MG63 (cell line): ENCODE measurements at places on chromosomes 7 and 10. TPM values are rescaled to one million over a fixed set of nuclear protein-coding genes. Genes with fewer than 3 reads are reported as not detected.

GRCh38 chr7:111763221-111763801 lies 201.0 kb upstream of the IMMP2L start:
- peak; percentile 14 for DNase-seq

The UFSP1 gene
- total RNA-seq, result 5.4 and 6.8 TPM in 2 replicates

The COL1A2 gene
- 218 and 306 TPM in 2 replicates for total RNA-seq

DNA sequence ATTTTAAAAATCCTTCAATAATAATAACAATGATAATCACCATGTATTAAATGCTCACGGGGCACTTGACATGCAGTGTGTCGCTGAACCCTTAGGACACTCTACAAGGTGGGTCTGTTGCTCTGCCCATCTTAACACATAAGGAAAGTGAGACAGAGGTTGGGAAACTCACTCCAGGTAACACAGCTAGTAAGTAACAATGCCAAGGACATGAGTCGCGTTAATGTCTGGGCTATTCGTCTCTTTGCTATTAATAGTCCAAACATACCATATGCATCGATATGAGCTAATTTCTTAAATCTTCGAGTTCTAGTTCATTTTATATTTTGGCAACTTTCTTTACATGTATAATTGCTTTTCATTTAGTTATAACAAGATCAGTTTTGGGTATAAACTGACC lies 79.5 kb downstream of the BEND7 start:
- DNase-seq, result peak; percentile 31

- DNase-seq, result peak; percentile 13
These were observed 193.8 kb upstream of the ADO start for GRCh38 chr10:62610649-62611229.

The HDAC9 gene
- total RNA-seq, result 0.03 TPM in 1 of 2 replicates, not detected in the other

The IKZF1 gene
- total RNA-seq, result not detected in 2 replicates

- DNase-seq, result no peak
These were observed 16.5 kb downstream of the AP5Z1 start for GRCh38 chr7:4791738-4792536.

The PDE1C gene
- total RNA-seq, result 32.4 and 50.1 TPM in 2 replicates

- DNase-seq, result peak; percentile 76
These were observed 31.3 kb upstream of the ZNRF2 start for GRCh38 chr7:30252885-30253795.

DNA sequence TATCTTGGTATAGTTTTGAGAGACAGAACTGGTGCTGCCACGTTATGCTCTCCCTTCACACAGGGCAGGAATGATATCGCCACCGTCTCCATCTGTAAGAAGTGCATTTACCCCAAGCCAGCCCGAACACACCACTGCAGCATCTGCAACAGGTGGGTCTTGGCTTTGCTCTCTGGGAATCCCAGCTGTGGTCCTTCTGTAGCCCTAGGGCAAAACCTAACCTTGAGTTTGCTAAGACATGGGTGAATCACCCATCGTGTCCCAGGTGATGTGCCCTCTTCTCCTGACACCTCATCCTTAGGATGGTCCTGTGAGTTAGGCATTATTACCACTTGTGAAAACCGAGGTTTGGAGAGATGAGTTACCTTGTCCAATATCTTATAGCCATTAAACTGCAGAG lies 6.4 kb downstream of the ZDHHC16 start:
- DNase-seq, result no peak

DNA sequence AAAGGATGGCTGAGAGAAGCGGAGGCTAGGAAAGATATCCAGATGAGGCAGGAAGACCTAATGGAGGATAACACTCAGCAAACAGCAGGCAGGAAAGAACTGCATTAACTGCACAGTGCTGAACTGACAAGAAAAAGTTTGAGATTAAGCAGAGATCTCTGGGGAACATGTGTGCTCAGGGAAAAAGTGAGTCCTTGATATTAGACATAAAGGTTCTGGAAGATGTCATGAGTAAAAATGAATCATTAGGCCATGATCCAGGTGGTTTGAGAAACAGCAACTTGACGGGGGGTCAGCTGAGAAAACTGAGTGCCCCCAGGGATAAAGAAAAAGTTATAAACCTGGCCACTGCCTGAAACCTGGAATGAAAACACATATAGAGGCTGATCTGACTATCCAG lies 27.3 kb upstream of the ANK3 start:
- DNase-seq, result no peak

DNA sequence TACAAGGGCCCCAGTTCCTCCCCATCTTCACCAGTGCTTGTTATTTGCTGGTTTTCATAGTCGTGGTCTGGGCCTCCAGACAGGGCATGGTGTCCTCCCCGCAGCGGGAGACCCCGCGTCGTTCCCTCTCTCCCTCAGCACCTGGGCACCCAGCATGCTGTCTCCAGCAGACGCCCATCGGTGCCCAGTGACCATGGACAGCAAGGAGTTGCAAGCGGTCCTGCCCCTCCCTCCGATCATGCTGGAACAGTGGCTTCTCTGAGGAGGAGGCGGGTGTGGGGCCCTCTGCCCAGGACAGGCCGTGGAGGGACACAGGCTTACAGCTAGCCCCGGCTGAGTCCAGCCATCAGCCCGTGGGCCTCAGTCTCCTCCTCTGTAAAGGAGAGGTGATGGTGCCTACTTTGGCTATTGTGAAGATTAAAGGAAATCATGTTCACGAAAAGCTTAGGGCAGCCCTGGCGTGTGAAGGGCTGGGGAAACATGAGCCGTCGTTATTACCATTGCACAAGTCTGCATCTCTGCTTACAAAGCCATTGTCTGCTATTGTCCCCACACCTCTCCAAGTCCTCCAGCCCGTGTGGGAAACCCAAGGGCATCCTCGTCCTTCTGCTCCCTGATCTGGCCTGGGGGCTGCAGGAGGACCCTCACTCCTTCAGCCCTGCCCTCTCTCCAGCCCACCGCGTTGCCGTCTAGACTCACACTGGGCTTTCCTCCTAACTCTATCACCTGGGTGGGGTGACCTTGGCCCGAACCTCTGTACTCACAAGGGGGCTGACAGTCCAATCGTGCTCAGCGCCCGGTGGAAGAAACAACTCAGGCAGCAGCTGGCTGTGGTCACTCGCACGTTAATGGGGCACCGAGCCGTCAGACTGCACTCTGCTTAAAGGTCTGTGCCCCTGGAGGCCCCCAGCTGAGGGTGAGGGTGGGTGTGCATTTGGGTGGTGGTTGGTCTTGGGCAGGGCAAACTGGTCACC lies 29.9 kb downstream of the EN2 start:
- no peak for DNase-seq

- DNase-seq, result no peak
These were observed 278.8 kb upstream of the PPP2R2D start for GRCh38 chr10:131621784-131622624.

GRCh38 chr10:96415891-96416554 lies 57.2 kb upstream of the OPALIN start:
- DNase-seq, result no peak
